ENCODE measurements at places on chromosomes 1 and 21.

- no peak for DNase-seq
These were observed 348.3 kb downstream of the DPYD start for GRCh38 chr1:97572561-97572960.

DNA sequence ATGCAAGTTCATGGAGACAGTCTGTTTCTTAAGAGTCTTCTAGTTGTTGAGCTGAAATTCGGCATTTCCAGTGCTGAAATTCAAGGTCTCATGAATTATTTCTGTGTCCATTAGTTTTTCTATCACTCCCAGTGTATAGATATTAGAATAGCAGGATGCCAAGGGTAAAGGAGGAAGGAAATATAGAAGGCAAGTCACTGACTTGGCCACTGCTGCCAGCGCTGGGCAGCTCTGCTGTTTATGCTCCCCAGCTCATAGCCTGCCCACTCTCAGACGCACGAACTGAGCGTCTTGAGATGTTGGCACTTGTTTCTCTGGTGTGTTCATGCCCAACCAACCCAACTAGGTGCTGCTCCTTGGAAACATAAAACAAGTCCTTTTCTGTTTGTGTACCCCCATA lies 110.1 kb downstream of the SLC45A1 start:
- no peak for DNase-seq

GRCh38 chr1:184237588-184237987 lies 149.2 kb upstream of the C1orf21 start:
- DNase-seq, result no peak

DNA sequence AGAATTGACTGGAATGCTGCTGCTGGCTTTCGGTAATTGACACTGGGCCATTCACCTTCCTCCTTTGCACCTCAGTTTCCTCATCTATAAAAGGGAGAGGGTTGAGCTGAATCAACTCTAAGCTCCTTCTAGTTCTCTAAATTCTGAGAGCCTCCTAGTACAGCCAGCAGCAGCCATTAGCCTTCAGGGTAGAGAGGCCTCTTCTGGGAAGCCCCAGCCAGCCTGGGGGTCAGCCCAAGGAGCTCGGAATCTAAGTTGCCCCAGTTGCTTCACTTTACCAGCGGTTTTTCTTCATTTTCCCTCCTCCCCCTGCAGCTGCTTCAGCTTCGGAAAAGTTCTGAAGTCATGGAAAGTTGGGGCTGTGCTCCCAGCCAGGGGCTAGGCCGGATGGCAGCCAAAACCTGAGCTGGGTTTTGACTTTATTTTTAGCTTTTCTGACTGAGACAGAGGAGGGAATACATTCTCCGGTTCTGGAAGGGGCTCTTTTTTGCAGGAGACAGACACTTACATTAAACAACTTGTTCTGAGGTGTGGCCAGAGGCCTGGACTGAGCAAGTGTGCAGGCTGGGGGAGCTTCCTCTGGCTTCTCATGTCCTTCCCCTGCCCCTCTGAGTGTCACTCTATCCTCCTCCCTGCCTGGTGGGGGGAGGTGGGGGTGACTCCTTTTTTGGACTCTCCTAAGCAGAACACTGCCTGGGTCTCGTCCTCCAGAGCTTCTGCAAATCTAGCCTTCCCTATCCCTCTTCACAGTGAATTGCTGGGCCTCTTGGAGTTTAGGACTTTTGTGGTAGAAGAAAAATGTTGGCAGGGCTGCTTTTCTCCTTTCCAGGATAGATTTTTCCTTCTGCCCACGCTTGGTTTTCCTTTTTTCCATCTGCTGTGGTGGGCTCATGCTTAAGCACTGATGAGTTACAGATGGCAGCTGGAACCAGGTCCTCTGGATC lies 14.4 kb downstream of the LMNA start:
- DNase-seq, result no peak

DNA sequence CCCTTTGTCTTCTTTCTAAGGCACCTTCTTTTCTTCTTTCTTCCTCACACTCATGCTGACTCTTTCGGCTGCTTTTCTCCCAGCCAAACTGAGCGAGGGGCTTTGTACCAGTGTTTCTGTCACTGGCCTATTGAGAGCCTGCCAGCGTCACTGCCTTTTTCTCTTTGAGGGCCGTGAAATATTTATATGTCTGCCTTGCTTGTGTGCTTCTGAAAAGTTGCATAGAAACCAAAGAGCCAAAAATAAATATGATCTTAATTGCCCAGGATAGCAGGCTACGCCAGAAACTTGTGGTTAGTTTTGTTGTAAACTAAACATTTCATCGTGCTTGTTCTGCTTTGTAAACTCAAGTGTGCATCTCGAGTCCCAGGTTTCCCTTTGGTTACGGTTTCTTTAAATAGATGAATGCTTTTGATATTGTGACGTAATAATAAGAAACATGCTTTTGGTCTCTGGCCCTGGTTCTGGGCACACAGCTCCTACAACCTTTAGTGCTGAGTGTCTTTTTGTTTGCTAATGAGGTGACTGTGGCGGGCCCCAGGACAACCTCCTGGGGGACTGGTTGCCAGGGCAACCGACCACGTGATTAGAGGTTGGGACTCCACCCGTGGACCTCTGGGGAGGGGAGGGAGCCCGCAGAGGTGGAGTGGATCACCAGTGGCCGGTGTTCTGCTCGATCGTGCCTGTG lies 10.8 kb downstream of the SLC37A1 start:
- no peak for DNase-seq

- DNase-seq, result no peak
These were observed 25.9 kb downstream of the KRTAP19-8 start for GRCh38 chr21:31012133-31013089.

- DNase-seq, result no peak
These were observed 104.6 kb downstream of the TGFBR3 start for GRCh38 chr1:91781371-91781825.

- DNase-seq, result no peak
These were observed 56.7 kb downstream of the DDR2 start for GRCh38 chr1:162688931-162689330.

- peak; percentile 72 for DNase-seq
These were observed 8.1 kb downstream of the ADPRS start for GRCh38 chr1:36096500-36097432.

- no peak for DNase-seq
These were observed 145.0 kb upstream of the DNAH14 start for GRCh38 chr1:224784265-224785039.

- no peak for DNase-seq
These were observed 418.8 kb downstream of the DISC1 start for GRCh38 chr1:232045139-232045994.

DNA sequence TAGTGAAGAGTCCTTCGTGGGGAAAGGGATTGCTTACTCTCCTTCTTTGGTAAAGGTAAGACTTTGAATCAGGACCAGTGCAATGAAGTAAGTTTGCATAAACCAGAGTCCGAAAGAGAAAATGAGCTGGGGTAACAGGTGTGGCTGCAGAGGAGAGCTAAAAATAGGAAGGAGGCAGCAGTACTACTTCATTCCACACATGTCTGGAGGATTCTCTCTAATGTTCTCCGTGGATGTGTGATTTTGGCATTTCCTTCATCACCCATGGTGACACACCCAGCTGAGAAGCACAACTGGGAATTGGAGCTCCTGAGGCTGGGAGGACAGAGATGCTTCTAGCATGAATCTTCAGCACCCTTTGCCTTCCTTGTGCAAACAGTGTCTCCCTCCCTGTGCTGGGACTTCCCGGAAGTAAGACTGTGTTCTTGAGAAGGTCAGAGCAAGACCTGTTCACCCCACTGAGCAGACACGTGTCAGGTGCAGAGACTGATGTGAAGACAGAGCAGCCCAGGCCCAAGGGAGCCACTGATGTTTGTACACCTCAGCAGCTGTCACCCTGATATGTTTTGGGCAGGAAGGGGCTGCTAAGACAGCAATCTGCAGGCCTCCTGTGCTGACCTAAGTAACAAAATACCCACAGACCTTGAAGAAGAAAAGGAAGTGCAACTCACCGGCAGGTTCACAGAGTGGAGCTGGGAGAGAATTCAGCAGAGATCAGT lies 13.3 kb downstream of the FCRL1 start:
- DNase-seq, result no peak

- no peak for DNase-seq
These were observed at the start of gene RCC2 for GRCh38 chr1:17439250-17440073. RCC2 (minus strand) TSS chr1:17439677; CDS start chr1:17438514, 1,163 bp downstream.

- no peak for DNase-seq
These were observed 11.1 kb upstream of the SLC30A1 start for GRCh38 chr1:211589782-211590721.

- peak; percentile 32 for DNase-seq
These were observed 55.3 kb upstream of the EIF4G3 start for GRCh38 chr1:21232044-21232443.

GRCh38 chr1:66214901-66215300 lies 319.1 kb upstream of the SGIP1 start:
- no peak for DNase-seq

GRCh38 chr21:23936224-23936623 lies 1671.1 kb downstream of the MRPL39 start:
- DNase-seq, result peak; percentile 52

GRCh38 chr1:16012590-16013219 lies 5.1 kb downstream of the HSPB7 start:
- DNase-seq, result peak; percentile 49

DNA sequence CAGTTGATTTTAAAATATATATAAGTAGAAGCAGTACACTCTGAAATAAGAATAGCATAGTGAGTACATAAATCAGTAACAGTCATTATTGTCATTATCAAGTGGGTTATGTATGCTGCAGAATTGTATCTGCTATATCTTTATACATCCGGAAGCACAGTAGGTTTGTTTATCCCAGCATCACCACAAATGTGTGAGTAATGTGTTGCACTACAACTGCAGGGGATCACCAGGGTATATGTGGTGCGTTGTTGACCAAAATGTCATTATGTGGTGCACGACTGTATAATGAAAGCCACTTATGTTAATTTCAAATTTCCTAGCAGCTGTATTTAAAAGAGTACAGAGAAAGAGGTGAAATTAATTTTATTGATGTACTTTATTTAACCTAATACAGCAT lies 87.7 kb upstream of the GADD45A start:
- DNase-seq, result no peak

- no peak for DNase-seq
These were observed 174.8 kb upstream of the SYT6 start for GRCh38 chr1:114328361-114328904.

GRCh38 chr1:4894566-4894965 lies 240.2 kb downstream of the AJAP1 start:
- DNase-seq, result no peak

DNA sequence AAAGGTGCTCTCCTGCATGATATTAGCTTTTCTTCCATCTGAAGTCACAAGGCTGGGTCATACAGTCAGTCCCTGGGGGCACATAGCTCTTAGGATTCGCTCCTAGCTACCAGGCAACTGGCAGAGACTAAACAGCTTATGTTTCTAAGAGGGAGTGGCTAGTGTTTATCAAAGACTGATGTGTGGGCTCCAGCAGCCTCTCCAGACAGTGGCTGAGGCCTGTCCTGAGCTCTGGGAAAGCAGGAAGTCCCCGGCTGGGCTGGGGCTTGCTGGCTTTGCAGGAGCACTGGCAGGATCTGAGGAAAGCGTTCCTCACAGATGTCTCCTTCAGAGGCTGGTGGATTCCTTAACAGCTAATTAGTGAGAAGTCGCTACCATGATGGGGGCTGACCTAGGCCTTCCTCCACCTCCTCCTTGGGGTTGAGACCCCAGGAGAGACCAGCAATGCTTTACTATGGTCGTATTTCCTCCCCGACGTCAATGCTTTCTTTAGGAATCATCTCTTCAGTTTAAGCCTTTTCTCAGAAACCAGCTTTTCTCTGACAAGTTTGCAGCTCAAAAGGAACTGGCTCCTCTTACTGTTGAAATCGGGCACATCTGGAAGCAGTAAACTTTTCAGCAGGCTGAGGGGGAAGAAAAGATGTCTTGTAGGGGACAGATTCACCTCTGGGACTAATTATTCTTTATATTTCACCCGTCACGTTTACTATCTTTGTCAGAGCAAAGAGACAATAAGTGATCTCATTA lies 33.5 kb upstream of the HHAT start:
- peak; percentile 79 for DNase-seq

DNA sequence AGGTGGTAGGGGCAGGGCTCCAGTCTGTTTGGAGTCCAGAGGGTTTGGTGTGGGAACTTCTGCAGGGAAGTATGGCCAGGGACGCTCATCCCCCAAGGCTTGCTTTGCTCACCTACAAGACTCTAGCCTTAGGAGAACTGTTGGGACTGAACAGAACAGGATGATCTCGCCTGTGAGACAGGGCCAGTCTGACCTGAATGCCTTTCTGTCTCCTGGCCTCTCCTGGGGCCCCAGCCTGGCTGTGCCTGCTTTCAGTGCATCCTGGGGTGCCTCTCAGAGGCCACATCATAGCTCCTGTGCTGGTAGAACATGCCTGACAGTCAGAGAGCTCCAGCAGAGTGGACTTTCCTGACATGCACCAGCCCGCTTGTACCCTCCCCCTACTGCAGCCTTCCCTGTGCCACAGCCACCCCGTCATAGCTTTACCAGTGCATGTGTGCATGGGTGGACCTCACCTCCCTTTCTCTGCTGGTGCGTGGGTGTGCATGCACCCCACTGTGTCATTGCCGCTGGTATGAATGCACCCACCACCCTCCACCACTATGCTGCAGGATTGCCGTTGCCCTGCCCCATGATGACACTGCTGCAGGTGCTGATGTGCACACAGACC lies 165.8 kb downstream of the GIPC2 start:
- no peak for DNase-seq

DNA sequence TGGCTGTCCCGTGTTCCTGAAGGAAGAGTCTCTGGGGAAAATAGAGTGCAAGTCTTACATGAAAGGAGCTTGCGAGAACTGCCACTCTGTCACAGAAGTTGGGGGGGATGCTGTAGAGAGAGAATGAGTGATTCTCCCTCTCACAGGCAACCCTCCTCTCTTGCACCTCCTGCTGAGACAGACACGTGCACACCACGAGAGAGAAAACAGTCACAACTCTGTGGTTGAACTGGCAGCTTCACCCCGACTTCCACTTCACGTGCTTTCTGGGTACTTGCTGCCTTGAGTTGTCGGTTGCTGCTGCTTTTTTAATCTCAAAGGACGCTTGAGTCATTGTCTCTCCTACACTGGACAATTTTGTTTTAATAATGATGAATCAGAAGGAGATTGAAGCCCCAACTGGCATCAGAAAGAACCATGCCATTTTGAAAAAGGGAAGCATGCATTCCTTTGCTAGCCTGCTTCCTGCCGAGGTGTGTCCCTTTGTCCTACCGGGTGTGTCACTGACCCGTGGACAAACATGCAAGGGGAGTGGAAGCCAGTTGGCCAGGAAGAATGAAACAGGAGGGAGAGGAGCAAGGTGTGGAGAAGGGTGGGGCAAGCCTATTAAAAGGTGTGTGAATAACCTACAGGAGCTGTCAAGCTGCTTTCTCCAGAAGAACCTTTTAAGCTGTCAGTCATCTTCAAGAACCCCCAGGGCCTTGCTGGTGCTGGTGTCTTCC lies 164.2 kb downstream of the CACNA1E start:
- no peak for DNase-seq

- no peak for DNase-seq
These were observed 14.9 kb upstream of the TNNI1 start for GRCh38 chr1:201436393-201436792.

GRCh38 chr1:14304381-14304865 lies 294.1 kb upstream of the KAZN start:
- no peak for DNase-seq

DNA sequence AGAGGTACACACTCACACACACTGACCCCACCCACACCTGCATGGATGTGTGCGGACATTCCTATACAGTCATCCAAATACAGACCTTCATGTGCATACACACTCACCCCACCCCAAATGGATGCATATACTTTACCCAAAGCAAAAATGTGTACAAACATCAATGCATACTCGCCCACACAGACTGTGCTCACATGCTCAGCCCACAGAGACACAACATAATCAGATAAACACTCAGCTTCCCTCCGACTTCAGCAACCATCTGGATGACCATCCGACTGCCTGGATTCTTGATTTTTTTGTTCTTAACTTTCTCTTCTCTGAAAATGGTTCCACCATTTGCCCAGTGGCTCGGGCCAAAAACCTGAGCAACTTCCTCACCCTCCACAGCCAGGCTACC lies 24.4 kb upstream of the GJB5 start:
- no peak for DNase-seq
